GM19239 (cell line): ENCODE measurements at places on chromosomes 12 and 14.

DNA sequence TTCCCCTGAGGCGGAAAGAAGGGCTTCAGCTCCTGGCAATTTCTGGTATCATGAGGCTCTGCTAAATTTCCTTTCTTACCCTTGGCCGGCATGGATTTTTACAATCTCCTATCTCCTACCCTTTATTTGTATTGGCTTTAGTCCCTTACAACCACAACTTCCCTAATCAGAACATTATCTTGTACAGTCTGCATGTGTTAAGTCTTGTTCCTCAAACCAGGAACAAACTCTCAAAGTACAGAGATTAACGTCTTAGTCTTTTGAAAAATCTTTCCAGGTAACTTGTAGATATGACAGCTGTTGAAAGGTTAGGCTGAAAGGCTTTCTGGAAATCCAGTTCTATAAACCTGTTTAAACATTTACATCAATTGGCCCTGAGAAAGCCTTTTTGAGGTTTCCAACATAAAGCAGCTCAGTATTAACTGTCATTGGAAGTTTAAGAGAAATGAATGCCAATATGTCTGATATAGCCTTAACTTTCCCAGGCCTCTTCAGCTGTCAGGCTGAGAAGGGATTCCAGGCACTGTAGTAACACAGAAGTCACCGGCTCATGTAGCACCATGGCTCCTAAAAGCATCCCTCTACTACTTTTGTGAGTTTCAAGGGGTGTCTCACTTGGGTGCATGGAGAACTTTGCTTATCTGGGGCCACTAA lies 360.5 kb downstream of the FUT8 start:
- DNase-seq, result no peak

GRCh38 chr14:87838931-87839330 lies 154.1 kb downstream of the GALC start:
- DNase-seq, result no peak

GRCh38 chr12:123471374-123472068 lies 13.6 kb downstream of the SNRNP35 start:
- DNase-seq, result no peak

DNA sequence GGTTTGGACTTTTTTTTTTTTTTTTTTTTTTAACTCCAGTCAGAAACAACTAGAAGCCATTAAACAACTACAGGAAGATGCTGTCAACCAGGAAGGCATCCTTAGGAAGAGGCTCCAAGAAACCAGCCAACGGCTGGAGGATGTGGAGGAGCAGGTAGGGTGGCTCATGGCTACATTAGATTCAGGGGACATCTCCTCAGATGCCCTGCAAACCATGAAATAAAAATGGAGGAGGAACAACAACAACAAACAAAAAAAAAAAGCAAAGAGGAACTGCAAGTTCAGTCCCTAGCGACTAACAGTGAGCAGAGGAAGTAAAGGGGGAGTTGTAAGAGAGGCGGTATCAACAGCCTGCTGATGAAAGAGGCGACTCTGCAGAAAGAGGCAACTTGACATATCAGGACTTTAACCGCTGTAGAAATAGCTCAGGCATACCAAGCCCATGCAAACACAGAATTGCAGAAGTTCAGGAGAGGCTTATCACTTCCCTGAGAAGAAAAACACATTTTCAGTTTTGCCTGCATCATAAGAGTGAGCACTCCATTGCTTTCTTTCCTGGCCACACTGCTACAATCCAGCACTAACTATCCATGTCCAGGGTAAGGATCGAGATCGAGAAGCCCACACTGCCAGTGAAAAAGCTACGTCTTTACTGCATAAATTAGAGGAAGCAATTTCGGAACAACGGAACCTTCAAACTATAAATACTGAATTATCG lies 103.5 kb upstream of the BCAT1 start:
- no peak for DNase-seq

DNA sequence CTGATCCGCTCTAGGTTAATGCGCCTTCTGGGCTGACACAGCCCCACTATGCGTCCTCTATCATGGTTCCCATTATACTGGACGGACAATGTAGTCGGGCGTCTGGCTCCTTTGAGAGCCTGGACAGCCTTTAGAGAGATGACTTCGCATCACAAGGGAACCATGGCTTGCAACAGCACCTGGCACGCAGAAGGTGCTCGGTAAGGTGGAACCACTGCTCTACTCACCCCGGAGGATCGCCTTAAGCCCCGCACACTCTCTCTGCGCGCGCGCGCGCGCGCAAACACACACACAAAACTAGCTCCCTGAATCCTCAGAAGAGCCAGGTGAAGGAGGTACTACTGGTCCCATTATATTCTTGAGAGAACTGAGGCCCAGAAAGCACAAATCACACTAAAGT lies 7.1 kb downstream of the MAP3K12 start:
- DNase-seq, result no peak

DNA sequence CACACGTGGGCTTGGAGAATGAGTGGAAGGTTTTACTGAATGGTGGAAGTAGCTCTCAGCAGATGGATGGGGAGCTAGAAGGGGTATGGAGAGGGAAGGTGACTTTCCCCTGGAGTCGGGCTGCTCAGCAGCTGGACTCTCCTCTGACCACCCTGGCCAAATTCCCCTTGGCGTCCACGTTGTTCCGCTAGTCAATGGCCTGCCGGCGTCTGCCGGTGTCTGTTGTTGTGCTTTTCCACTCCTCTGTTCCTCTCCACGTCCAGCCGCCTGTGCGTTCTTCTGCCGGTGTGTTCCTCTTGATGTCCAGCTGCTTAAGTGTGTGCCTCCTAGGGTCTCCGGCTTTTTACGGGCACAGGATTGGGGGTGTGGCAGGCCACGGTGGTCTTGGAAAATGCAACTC lies 203.5 kb downstream of the MYRFL start:
- DNase-seq, result no peak

DNA sequence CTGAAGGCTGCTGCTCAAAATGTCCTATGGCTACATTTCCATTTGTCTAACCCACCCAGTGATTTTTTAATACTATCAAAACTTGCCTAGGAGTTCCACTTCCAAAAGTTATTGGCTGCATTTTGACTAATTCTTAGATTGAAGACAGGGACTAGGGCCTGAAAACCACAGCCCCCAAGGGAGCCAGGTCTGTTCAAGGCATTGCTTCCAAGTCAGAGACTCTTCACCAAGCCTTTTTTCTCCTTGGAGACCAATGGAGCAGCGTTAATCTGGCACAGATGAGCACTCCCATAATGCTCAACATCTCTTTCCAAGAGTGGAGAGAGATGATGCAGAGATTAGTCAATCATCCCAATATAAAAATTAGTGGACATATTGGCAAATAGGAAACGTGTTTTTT lies 112.5 kb upstream of the HIF1A start:
- DNase-seq, result no peak

- no peak for DNase-seq
Measured at GRCh38 chr14:65658202-65658601, 245.7 kb downstream of the FUT8 start.

DNA sequence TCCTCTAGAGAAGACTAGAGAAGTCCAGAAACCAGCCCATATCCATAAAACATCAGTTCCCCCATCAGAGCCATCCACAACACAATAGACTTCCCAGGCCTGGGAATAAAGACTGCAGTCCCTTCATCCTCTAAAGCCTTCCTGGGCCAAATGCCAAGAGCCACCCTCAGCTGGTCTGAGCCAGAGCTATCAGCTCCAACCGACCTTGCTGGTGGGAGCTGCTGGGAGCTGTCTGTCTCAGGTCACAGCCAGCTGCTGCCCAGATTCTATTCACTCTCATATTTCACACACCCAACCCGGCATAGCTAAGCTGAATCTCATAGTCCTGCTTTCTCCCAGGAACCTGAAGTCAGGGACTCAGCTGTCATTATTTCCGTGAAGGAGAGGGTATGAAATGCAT lies 10.9 kb upstream of the TFCP2 start:
- DNase-seq, result no peak

- no peak for DNase-seq
Measured at GRCh38 chr14:39581474-39581873, 149.2 kb upstream of the FBXO33 start.

DNA sequence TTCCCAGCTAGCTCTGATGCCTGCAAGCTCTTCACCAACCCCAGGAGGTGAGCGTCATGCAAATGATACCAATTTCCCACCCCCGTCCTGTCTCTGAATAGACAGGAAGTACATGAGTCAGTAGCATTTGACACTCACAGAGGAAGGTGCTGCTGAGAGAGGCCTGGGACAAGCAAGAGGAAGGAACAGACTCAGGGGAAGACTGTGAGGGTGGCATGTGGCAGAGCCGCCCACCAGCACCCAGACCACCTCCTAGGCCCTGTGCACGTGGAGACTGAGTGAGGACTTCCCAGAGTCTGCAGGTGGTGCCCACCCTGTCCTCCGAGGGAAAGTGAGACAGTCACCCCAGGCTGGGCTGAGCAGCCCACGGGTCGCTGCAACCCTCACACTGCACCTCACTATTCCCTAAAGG lies 199.5 kb upstream of the SFSWAP start:
- DNase-seq, result peak; percentile 80

DNA sequence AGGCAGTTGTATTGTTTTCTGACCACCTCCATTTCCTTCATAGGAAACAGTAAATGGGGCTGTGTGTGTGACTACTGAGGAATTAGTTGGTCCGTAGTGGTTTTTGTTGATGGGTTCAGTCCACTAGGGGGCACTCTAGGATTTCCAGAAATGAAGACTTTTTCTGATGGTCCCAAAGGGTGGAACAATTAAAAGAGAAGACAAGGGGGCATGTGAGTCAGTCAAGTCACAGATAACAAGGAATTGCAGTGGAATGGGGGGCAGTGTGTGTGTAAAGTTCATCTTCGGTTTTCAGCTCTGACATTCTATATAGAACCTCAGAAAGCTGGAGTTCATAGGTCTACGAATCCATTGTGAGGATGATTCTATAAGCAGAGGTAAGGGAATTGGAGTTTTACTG lies 186.6 kb upstream of the OR4E1 start:
- DNase-seq, result no peak
